ENCODE measurements at places on chromosomes 7 and 10. TPM values are rescaled to one million over a fixed set of nuclear protein-coding genes. Genes with fewer than 3 reads are reported as not detected.

DNA sequence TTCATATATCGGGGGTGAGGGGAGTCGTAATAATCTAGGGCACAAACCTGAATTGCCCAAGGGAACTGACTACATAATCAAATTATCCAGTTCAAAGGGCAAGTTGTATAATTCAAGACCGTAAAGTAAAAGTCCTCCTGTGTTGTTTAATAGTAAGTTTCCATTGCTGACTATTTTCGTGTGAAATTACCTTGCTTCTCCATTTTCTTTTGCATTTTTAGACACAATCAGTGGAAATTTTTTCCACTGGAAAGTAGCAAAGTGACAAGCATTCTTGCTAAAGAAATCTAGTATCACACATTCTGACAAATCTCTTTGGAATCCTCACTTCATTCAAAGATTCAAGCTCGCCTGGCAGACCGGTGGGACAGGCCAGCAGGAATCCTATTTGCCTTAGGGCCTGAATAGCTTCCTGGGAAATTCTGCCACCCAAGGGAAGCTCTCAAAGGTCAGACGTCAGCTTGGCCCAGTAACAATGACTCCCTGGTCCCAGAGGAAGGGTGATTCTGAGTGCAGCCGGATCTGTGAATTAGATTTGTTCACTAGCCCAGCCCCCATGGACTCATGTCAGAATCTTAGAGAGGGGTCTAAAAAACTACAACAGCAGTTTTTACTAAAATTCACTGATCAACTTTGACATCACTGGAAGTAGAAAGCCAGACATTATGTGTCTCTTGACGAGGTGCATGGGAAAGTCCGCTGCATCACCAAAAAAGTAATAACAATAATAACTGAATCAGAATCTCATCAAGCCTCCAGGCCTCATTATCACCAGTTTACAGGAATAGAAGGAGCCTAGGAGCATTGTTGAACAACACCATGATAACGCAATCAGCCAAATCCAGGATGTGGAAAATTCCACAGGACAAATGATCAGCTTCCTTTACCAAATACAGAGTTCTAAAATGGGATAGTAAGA lies 161.0 kb downstream of the SKIDA1 start:
- DNase-seq: no peak

IGFBP3 gene
- 1,244 TPM for total RNA-seq

- no peak for DNase-seq
Measured at GRCh38 chr10:33117230-33117629, 159.2 kb upstream of the ITGB1 start.

DNA sequence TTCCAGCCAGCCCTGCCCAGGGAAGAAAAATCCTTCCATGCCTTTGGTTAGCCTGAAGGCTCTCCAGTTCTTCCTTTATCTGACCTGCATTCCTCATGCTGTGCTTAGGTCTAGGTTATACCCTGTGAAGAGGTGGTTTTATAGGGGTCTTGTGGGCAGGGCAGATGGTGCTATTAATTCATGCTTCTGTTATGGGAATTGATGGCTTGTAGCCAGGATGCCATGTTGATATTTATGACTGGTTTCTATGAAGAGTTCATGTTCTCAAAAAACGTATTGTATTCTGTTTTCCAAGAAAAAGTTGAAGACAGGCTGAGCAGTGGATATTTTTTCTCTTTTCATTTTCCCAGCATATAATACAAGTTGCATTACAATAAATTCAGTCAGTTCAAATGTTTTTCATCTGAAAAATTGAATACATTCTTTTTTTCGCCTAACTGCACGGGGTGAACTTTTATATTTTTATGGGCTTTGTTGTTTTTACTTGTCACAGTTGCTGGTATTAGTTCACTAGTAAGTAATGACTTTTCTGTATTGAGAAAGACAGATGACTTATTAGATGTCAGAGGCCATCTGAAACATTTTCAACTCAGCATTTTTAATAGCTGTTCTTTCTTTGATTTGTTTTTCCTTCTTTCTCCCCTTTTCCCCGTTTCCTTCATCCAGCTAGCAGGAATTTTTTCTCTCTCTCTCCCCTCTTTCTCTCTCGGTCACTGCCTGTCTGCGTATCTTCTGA lies 322.8 kb downstream of the LRMDA start:
- no peak for DNase-seq

DNA sequence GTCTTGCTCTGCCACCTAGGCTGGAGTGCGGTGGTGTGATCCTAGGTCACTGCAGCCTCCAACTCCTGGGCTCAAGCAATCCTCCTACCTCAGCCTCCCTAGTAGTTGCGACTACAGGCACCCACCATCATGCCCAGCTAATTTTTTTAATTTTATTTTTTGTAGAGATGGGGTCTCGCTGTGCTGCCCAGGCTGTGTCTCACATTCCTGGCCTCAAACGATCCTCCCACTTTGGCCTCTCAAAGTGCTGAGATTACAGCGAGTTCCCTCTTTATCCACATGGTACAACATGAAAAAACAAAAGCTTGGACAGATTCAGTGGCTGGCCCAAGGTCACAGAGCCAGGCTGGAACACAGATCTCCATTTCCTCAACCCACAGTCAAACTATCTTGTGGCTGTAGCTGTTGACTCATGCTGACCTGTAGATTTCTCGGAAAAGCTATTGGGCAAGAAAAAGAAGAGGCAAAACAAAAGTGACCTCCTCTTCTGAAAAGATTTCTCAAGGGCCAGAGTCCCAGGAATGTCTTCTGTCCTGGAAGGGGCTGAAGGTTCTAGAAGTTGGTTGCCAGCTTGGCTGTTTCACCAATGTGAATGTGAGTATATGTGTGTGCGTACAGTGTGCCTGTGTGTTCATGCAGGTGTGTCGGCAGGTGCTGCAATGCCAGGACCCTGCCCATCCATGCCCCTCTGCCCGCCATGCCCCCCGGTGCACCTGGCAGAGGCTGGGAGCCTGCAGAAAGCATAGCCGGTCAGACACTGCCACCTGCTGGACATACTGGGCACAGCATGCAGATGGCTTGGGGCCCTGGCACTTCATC lies 28.4 kb downstream of the TMEM130 start:
- DNase-seq: peak; percentile 80

DNA sequence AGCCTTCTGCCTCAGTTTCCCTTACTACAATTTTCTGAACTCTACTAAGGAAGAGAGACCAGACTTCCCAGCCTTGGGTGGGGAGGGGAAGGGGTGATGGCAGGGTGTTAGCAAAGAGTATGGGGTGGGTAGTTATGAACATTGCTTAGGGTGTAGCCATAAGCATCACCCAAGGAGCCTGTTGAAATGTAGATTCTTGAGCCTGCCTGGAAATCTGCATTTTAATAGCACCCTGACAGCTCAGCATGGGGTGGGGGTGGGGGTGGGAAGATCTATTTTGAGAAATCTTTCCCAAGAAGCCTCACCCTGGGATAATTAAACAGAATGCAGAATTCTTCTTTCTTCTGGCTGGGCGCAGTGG lies 164.8 kb downstream of the NRF1 start:
- DNase-seq: no peak

GRCh38 chr7:29843726-29844125 lies 37.4 kb downstream of the WIPF3 start:
- DNase-seq: no peak

DNA sequence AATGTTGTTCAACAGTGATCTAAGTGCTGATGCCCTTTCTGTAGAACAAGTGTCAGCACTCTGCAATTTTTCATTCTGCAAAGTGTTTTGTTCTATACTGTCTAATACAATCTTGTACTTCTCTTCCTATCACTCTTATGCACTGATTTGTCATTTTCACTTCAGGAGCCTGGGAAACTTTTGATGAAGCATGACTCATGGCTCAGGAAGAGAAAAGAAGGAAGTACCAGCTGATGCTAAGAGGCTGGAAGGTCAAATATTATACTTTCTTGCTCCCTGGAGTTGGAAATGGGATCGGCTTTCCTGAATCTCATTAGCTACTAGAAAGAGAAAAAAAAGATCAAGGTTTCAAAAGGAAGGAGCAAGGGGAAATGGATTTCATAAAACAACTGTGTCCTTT lies 45.8 kb downstream of the DGKI start:
- no peak for DNase-seq

- no peak for DNase-seq
Measured at GRCh38 chr10:119910689-119911088, 18.2 kb downstream of the SEC23IP start.

DNA sequence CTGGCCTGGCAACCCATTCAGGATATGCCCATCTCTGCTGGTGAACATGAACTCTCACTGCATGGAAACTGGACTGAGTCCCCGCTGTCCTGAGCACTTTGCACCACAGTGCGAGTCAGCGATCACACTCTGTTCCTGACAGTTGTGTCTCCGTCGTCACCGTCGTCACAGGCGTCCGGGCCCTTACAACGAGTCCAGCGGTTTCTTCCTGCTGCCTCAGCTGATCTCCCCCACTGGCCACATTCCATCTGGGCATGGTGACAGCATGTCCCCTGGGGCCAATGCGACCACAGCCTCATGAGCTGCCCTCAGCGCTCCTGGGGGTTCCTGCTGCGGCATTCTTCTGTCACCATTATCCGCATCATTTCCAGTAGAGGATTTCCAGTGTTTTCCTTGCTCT lies 76.8 kb upstream of the KLF6 start:
- no peak for DNase-seq

GRCh38 chr10:43395571-43396060 lies 13.4 kb downstream of the HNRNPF start:
- DNase-seq: no peak

LEP gene
- total RNA-seq: not detected

CPN1 gene
- total RNA-seq: 0.52 TPM

DNA sequence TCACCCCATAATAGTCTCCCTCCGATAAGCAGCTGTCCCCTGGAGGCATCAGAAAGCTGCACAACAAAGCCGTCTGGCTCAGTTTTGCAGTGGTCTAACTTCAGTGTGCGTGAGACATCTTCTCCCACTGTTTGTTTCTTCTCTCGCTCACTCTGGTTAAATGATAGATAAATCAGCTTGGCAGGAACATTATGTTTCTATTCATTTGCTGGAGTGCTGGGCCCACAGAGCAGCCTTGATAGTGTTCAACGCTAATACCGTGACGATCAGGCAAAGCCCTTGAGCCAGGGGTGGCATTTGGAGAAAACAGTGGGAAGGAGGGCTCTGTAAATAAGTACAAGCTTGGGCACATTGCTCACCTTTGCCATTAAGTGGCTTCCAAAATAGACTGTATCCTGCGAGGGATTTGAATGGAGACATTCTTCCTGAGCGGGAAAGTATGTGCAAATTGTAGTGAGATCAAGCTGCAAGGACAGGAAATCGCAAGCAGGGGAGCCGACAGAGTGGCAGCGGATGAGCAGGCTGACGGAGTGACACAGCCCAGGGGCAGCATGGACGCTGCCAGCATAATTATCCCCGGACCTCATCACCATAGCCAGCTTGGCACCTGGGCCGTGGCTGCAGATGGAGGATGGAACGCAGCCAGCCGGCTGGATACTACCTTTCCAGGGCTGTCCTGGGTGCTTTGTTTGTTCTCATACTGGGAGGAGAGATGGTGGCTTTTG lies 256.8 kb upstream of the FZD8 start:
- no peak for DNase-seq

- DNase-seq: no peak
Measured at GRCh38 chr10:112677689-112678088, 230.7 kb downstream of the VTI1A start.

GRCh38 chr10:74681917-74682627 lies 144.3 kb upstream of the KAT6B start:
- no peak for DNase-seq

GRCh38 chr7:128059143-128059988 lies 28.1 kb upstream of the LRRC4 start:
- DNase-seq: no peak

STEAP1B gene
- not detected for total RNA-seq

DNA sequence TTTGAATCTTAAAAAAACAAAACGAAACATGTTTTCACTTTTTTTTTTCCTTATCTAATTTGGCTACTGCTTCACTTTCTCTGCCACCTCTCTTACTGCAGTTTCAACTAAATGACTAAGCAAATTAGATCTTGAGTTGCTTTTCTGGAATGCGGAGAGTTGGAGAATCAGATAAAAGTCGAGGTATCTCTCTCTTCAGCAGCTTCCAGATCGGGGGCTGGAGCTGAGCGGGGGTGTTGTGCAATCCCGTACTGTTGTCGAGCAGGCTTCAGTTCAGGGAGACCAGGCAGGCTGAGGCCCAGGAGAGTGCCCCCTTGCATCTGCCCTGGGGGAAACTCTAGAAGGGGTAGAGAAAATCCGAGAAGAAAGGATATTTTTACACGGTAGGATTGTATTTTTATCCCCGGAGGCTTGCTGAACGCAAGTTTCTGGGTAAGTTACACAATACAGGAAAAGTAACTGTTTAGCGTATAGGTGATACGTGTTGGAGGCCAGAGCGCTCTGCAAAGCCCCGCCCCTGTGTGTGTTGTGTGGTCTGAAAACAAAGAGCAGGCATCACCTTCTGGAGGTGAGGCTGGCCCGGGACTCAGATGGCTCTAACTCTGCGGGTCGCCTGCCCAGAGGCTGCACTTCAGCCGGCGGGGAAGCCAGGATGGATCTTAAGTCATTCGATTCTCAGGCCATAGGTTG lies 116.6 kb downstream of the KLF6 start:
- DNase-seq: no peak

TRPV6 gene
- total RNA-seq: 5.4 TPM

GRCh38 chr7:8115547-8116402 lies 146.2 kb downstream of the ICA1 start:
- DNase-seq: no peak

DNA sequence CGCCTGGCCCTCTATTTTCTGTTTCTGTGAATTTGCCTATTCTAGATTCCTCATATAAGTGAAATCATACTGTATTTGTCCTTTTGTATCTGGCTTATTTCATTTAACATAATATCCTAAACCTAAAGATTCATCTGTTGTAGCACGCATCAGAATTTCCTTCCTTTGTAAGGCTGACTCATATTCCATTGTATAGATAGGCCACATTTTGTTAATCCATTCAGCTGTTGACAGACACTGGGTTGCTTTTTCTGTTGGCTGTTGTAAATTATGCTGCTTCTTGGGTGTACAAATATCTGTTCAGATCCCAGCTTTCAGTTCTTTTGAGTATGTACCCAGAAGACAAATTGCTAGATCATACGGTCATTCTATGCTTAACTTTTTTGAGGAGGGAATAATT lies 28.8 kb upstream of the CUL1 start:
- no peak for DNase-seq

MAPK8 gene
- total RNA-seq: 48.4 TPM

DNA sequence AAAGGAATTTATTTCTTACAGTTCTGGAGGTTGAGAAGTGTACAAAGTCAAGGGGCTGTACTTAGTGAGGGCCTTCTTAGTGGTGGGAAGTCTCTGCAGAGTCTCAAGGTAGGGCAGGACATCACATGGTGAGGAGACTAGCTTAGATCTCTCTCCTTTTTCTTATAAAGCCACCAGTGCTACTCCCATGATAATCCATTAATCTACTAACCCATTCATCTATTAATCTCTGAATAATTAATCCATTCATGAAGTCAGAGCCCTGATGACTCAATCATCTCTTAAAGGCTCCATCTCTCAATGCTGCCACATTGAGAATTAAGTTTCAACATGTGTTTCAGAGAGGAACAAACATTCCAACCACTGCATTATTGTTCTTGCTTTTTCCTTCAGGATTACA lies 64.4 kb upstream of the CSTF2T start:
- DNase-seq: no peak
